ENCODE measurements at places on chromosomes 12 and 14.
A peak's percentile ranks its signal among the peaks of the same experiment; 100 is the strongest.

- no peak for DNase-seq
Observed at GRCh38 chr12:20474016-20474415, 105.7 kb downstream of the PDE3A start.

- no peak for DNase-seq
Observed at GRCh38 chr12:131845121-131845520, 16.9 kb downstream of the MMP17 start.

GRCh38 chr14:93049315-93049714, 66.4 kb downstream of the ITPK1 start:
- DNase-seq = no peak

DNA sequence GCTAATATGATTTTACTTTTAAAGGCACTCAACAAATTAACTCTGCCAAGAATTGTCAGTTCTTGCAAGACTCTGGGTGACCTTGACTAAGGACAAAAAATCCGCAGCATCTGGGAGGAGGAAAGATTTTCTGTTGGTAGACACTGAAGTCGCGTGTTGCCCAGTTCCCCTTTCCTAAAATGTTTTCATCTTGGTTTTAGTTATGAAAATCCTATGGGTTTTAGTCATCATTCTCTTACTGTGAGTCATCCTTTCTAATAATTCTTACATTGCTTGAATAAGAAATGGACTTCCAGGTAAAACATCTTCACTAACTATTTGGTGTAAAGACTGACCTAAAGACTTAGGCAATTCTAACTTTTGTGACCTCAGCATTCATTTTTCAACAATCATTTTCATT, 9.1 kb downstream of the GSG1 start:
- DNase-seq = no peak

- peak; percentile 43 for DNase-seq
Observed at GRCh38 chr12:51281202-51281924, 11.1 kb upstream of the SMAGP start.

DNA sequence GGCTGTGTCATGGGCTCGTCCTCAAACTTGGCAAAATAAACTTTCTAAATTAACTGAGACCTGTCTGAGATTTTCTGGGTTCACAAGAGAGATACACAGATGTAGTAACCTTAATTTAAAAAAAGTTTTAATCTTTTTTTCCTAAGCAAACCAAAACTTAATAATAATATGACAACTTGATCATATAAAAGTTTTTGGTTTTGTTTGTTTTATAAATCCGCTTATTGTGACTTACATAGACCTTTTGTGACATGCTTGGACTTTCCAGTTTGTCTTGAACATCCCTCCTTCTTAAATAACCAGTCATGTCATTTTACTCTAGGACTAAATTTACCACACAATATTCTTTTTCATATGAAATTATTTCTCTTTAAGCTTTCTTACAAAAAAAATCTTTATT, 8.5 kb downstream of the RDH12 start:
- DNase-seq = no peak

- no peak for DNase-seq
Observed at GRCh38 chr12:12381982-12382381, 25.1 kb downstream of the BORCS5 start.

DNA sequence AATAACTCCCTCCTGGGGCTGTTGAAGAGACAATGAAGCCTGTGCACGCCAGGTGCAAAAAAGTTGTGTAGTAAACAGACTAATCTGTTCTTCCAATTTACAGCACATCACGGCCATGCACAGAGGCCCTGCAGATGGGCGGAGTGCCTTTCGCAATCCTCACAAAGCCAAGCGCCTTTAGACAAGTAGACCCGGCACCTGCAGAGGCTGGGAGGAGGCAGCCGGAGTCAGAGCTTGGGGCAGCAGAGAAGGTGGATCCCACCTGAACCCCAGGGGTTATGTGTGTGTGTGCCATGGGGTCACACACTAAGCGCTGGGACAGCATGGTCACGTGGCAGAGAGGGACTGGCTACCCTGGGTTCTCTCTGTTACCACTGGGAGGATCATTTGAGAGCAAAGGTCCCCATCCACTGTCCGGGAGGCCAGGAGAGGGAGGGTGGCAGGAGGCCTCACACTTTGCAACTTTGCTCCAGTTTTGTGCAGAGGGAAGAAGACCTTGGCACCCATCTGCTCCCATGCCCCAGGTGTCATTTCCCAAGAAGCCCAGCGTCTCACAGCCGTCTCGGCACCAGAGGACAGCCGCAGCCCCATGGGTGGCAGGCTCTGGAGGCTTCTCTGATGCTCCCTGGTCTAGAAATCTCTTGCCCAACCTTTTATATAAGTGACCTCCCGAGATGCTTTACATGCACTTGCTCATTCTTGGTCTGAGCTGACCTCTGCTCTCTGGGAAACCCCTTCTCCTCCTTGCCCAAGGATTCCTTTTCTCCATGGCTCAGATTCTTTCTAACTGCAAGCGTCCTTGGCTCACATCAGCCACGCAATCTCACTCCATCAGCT, 80.0 kb upstream of the DICER1 start:
- no peak for DNase-seq

GRCh38 chr14:101504096-101504948, 57.0 kb upstream of the DIO3 start:
- no peak for DNase-seq

GRCh38 chr12:25269701-25270100, 19.0 kb upstream of the KRAS start:
- no peak for DNase-seq

- no peak for DNase-seq
Observed at GRCh38 chr12:91687052-91688017, 458.3 kb downstream of the BTG1 start.

GRCh38 chr12:132322206-132323132, 6.9 kb downstream of the GALNT9 start:
- no peak for DNase-seq

- DNase-seq = no peak
Observed at GRCh38 chr14:93430315-93431035, at the start of gene UNC79. TSS of gene UNC79 (plus strand) at chr14:93430939. CDS start at chr14:93431030, 91 bp downstream.

- no peak for DNase-seq
Observed at GRCh38 chr12:46435029-46435428, 62.5 kb upstream of the SLC38A2 start.

GRCh38 chr12:113464852-113465719, 6.6 kb downstream of the LHX5 start:
- no peak for DNase-seq

GRCh38 chr14:61343471-61343870, 22.1 kb downstream of the PRKCH start:
- DNase-seq = no peak

DNA sequence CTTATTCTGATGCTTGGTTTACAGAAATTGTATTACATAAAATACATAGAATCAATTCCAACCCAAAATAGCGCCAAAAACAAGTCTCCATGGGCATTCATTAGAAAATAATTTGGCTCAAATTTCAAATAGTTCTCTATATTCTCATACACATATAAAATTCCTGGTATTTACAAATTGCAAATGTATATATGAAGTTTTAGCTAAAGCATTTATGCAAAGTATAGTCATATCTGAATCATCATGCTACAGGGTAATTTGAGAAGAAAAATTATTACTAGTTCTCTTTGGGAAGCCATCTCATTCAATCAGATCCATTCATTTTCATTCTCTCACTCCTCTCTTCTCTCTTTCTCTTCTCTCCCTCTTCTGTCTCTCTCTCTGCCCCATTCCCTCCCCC, 257.8 kb downstream of the DPF3 start:
- DNase-seq = no peak

- no peak for DNase-seq
Observed at GRCh38 chr12:2372735-2373134, 319.9 kb downstream of the CACNA1C start.

GRCh38 chr12:114434341-114434740, 28.4 kb upstream of the TBX5 start:
- DNase-seq = no peak

DNA sequence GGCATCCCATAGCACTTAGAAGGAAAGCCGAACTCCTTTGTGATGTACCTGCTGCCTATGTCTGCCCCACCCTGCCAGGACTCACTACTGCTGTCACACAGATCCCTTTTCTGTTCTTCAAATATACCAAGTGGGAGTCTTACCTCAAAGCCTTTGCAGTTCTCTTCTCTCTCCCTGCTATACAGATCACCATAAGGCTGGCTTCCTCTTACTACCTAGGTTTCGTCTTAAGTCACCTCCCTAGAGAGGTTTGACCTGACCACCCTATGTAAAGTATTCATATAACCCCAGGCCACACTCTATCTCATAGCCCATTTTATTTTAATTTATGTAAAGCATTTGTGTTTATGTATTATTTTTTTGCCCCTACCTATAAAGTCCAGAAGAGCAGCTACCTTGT, 117.6 kb downstream of the CRADD start:
- no peak for DNase-seq

- peak; percentile 31 for DNase-seq
Observed at GRCh38 chr14:102620413-102620812, 28.0 kb downstream of the RCOR1 start.

DNA sequence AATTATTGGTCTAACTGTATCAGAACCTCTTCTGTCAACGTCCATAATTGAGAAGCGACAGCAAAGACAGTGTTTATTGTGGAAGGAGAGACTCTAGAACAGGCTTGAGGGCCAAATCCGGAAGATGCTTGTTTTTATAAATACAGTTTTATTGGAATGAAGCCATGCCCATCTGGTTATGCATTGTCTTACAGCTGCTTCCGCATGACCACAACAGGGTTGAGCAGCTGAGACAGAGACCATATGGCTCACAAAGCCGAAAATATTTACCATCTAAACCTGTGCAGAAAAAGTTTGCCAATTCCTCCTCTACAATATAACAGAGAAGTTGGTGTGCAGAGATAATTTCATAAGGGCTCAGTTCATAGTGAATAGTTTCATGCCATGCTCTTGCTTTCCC, 24.5 kb downstream of the PRKAB1 start:
- DNase-seq = no peak

DNA sequence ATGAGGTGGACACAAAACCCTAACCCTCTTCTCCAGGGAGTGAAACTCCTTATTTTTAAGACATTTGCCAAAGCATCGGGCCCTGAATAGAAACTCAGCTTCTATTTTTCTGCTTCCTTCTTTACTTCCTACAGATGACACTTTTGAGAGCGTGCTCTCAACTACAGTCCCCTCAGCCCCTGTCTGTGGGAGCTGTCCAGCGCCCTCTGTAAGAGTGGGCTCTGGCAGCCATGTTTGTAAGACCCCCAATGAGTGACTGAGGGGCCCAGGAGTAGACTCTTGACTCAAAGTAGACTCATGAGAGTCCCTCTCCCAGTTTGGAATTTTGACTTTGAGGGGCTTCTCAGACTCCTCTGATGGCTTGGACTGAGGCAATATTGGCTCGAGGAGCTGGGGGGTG, 25.5 kb upstream of the BATF start:
- no peak for DNase-seq

DNA sequence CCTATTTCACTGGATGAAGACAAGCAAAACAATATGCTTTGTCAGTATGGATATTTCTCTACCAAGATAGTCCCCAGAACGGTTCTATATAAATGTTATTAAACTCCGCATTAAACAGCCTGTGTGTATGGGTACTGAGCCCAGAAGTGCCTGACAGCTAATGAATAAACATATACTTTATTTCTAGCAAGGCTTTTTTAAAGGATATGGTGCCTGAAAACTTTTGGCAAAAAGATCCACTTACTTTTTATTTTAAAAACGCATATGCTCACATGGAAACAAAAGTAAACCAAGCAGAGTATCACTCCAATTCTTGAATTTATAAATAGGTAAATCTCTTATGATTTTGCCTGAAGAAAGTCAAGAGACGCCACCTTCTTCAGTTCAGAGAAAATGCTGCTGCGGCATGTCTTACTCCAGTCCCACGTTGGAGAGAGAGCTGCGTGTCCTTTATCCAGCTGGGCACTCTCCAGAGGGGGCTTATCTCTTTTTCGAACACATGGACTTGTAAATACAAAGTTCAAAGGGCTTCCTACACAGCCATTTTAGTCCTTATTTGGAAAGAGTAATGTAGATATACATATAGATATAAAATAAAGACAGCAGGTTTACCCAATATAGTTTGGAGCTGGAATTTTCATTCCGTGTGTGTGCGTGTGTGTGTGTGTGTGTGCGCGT, 264.2 kb downstream of the ADAMTS20 start:
- no peak for DNase-seq

- no peak for DNase-seq
Observed at GRCh38 chr12:6840761-6841515, at the start of gene GNB3. TSS of gene GNB3 (plus strand) at chr12:6840925. CDS start at chr12:6841288, 363 bp downstream.

- no peak for DNase-seq
Observed at GRCh38 chr12:104665296-104665695, 208.5 kb downstream of the CHST11 start.

- no peak for DNase-seq
Observed at GRCh38 chr12:54142114-54142475, 46.7 kb downstream of the SMUG1 start.

- DNase-seq = no peak
Observed at GRCh38 chr14:58718226-58719205, 80.8 kb downstream of the DACT1 start.

DNA sequence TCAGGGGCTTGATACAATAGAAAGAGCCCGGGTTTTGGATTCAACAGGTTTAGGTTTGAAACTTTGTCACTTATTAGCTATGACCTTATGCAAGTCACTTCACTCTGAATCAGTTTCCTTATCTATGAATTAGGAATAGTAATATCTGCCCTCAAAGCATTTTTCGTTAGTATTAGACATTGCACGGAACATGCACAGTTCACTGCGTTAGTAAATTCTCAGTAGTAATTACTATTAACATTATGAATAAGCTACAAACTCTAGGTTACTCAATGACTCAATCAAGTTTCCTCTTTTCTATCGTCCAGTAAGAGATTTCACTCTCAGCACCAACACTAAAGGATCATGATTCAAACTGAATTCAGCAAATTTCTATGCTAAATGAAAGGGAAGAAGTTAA, 150.3 kb downstream of the CEP83 start:
- DNase-seq = no peak

DNA sequence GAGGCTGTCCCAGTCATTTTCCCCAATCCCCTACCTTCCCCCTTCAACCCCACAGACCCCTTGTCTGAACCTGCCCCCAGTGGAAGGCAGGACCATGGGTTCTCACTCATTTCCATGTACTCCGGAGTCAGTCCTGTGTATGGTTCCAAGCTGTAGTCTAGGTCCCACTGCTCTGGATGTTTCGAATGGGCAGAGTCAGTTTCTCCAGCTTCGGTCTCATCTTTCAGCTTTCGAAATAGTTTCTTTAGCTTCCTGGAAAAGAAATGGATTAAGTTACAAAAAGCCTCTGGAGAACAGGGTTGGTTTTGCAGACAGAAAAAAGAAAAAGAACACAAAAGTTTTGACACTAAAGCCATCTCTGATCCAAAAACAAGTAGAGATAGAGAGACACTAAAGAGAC, 167.5 kb downstream of the NTF3 start:
- no peak for DNase-seq

DNA sequence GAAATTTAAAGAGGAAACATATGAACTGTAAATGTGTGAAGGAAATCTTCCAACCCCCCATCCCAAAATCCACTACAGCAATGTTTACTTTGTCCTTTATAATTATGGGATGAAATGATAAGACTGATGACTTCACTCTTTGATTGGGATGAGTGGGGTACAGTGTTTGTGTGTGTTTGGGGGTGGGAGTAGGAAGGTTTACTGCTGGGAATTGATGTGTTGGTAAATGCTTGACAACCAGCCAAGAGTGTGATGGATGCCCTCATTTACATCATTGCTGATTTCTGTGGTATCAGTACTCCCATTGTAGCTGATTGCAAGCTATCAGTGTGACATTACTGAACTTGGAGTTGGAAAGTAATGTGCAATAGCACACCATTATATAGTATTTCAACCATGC, 90.9 kb downstream of the KCNMB4 start:
- no peak for DNase-seq

Measured in non-pigmented ciliary epithelial cell (primary cell).